Fibroblast of skin of scalp (primary cell): ENCODE measurements at places on chromosomes 1 and 21.

GRCh38 chr1:199762572-199762971 lies 264.9 kb upstream of the NR5A2 start:
- no peak for DNase-seq

- no peak for DNase-seq
These were observed 207.2 kb downstream of the ATG4C start for GRCh38 chr1:62991152-62991551.

DNA sequence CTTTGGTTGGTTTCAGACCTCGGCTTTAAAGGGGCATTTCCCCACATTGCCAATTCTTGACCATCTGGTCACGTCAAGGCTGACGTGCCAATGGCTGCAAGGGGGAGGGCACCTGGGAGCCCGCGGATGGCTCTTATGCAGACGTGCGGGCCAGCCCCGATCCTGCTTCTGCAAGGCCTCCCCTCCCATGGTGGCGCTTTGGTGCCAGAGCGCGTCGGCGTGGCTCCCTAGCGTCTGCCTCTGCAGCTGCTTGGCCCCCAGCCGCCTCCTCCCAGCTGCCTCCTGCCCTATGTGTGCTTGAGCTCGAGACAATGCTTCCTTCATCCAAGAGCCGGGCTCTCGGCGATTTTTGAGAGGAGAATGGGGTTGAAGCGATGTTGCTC lies 29.1 kb downstream of the SKI start:
- DNase-seq = no peak

DNA sequence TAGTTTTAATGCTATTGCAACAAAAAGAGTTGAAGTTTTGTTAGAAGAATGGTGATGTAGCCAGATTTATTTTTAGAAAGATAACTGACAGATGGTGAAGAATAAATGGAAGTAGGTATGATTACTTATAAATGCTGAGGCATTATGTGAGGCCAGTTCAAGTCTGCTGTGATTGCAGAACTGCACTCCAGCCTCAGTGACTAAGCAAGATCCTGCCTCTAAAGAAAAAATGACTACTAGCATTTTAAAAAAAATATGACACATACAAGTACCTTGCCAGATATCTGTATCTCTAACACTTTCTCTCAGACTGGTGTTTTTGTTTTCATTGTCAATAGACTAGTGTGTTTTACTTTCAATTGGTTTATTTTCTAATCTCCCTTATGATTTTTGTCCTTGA lies 1242.4 kb upstream of the ADGRL4 start:
- peak; percentile 9 for DNase-seq
